ENCODE measurements at places on chromosomes 13 and 19.

GRCh38 chr19:2711172-2711874 is 8.8 kb upstream of the GNG7 start:
- DNase-seq: no peak

GRCh38 chr19:5563008-5563431 is 4.7 kb downstream of the TINCR start:
- no peak for DNase-seq

- DNase-seq: no peak
These were observed 741.8 kb upstream of the MIR17HG start for GRCh38 chr13:90605664-90606063.

DNA sequence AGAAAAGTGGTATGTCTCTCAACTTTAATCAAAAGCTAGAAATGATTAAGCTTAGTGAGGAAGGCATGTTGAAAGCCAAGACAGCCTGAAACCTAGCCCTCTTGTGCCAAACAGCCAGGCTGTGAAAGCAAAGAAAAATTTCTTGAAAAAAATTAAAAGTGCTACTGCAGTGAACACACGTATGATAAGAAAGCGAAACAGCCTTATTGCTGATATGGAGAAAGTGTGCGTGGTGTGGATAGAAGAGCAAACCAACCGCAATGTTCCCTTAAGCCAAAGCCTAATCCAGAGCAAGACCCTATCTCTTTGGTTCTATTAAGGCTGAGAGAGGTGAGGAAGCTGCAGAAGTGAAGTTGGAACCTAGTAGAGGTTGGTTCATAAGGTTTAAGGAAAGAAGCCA is 96.4 kb downstream of the ZDHHC20 start:
- no peak for DNase-seq

GRCh38 chr19:22545751-22546150 is 88.4 kb upstream of the ZNF492 start:
- DNase-seq: peak; percentile 17

DNA sequence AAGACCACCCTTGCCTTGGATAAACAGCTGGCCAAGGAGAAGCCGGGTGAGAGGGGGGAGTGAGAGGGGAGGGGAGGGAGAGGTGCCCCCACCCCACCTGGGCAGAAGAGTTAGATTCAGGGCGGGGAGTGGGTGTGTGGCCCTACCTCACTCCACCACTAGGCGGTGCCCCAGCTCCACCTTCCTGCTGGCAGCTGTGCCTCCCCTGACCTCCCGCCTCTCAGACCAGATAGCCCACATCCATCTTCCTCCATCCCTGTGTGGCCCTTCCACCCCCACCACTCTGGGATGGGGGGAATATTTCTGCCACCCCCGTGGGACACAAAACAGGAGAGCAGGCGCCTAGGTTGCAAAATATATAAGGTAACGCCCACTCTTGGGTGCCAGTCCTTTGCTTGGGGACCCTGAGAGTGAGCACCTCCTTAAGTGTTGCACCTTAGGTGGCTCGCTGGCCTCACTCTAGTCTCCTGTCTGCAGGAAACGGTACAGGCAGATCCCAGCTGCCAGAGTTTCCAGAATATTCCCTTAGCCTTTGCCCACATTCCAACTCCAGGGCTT is 13.8 kb upstream of the EHD2 start:
- DNase-seq: peak; percentile 40

- peak; percentile 61 for DNase-seq
These were observed 12.0 kb upstream of the MATK start for GRCh38 chr19:3798137-3798536.

DNA sequence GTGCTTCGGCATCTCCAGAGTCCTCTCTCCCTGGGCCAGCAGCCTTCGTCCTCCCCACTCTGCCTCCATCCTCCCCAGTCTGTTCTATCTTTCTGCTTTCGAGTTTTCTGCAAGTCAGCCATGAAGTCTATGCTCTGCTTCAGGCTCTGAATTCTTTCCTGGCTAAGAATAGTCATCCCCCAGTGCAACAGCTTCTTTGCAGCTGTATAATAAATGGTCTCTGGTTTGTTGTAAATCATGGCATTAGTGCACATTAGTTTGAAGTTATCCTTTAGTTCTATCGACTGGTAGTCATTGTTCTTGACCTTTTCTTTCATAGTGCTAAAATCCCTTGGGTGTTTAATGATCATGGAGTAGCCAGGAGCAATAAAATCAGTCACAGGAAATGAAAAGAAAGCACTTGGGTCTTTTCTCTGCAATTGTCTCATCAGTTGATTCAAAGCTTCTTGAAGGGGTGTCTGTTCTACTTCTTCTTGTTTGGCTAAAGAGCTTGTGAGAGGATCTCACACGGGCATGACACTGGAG is 46.2 kb upstream of the SOX21 start:
- no peak for DNase-seq

GRCh38 chr13:60062502-60062901 is 101.2 kb downstream of the DIAPH3 start:
- no peak for DNase-seq

- DNase-seq: peak; percentile 76
These were observed 1.2 kb downstream of the LRCH1 start for GRCh38 chr13:46553886-46554858.

GRCh38 chr19:11448923-11449554 is 13.6 kb downstream of the PRKCSH start:
- DNase-seq: no peak

- DNase-seq: no peak
These were observed 28.7 kb downstream of the ZSWIM4 start for GRCh38 chr19:13823901-13824300.

- no peak for DNase-seq
These were observed 2.0 kb downstream of the PPP6R1 start for GRCh38 chr19:55256562-55257460.

DNA sequence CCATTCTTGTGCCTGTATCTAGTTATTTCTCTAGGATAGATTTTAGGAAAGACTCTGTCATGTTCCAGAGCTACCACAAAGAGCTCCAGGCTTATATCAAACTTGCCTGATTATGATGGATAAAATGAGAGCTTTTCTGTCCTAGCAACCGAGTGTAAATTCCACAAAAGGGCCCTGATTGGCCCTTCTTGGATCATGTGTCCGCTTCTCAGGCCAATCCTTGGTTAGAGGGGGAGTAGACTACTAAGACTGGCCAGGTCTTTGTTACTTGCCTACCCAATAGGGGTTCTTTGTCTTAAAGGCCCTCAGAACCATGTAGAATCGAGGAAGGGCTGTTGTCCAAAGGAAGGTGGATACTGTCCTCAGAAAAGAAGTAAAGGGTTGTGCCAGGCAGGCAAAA is 2.4 kb downstream of the DHX34 start:
- peak; percentile 19 for DNase-seq

DNA sequence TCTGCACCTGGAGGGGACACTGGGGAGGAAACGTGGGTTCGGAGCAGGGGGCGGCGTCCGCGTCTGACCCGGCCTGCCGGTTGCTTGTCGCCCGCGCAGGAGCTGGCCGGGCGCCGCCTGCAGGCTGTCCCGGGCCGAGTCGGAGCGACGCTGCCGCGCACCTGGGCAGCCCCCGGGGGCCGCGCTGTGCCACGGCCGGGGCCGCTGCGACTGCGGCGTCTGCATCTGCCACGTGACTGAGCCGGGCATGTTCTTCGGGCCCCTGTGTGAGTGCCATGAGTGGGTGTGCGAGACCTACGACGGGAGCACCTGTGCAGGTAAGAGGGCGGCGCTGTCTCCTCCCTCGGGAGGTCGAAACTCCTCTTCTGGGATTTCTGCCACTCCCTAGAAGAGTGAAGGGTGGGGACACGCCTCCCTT is 1.3 kb downstream of the ITGBL1 start:
- DNase-seq: no peak

DNA sequence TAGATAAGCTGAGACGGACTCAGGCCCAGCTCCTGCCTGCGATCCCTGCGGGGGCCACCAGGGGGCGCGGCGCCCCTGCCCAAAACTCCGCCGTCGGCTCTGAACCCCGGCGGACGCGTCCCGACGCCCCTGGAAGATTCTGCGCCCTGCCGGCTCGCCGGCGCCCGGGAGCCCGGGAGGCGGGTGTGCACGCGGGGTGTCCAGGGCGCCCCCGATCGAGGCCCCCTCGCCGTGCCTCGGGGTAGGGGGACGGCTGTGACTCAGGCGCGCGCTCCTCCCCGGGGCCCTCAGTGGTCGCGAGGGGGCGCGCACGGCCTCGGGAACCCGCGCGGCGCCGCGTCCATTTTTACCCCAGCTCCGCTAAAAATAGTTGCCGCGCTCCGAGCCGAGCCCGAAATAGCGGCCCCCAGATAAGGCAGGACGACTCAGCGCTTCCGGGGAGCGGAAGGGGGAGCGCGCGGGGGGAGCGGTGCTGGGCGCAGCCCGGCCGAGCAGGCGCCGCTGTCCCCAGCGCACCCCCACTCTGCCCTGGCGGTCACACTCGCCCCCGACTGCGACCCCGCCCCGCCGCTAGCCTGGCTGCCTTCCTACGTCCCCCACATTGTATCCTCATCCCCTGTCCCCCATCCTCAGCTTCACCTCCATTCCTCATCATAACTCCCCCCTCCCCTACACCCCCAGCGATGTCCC is 16.0 kb upstream of the ERCC1 start:
- DNase-seq: peak; percentile 91

DNA sequence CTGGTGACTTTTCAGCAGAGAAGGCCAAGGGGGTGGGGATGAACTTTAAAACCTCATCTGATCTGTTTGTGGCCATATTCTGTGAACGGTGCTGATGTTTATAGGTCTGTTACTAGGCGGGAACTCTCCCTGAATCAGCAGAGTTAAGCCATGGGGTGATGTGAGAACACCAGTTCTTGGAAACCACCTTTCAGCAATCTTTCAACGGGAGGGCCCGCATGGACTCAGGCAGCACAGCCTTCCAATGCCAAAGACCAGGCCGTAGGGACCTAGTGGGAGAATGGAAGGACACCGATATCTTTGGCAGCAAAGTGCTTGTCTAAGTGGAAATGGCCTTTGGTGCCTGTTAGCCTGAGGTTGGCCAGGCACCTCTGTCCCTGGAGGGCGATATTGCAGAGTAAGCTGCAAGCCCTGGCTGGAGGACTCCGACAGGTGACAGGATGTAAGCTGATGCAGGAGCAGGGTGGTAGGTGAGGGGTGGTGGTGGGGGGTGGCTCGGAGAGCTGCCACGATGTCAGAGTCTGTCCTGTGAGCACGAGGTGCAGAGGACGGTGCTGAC is 57.0 kb downstream of the ERCC5 start:
- DNase-seq: no peak
